Stimulated activated CD4-positive, alpha-beta T cell treated with anti-CD3 and anti-CD28 coated beads, Interleukin-4, amount 100 ng/mL, for 48 hours (primary cell): ENCODE measurements at places on chromosomes 12 and 14.

DNA sequence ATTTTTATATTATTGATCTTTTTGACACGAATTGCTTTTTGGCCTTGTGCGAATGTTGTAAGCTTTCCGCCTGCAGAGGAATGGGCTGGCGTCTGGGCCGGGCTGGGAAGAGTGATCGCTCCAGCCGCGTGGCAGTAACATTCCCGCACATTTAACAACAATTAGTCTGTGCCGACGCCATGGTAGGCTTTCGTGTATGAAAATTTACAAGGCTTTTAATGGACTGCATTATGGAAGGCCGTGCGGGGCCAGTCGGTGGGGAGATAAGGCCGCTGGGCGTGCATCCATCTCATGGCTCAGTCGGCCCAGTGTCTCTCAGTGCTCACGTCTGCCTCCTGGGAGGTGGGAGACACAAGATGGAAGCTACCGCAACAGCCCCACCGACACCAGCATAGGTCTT is 142.2 kb downstream of the PHETA1 start:
- no peak for DNase-seq

DNA sequence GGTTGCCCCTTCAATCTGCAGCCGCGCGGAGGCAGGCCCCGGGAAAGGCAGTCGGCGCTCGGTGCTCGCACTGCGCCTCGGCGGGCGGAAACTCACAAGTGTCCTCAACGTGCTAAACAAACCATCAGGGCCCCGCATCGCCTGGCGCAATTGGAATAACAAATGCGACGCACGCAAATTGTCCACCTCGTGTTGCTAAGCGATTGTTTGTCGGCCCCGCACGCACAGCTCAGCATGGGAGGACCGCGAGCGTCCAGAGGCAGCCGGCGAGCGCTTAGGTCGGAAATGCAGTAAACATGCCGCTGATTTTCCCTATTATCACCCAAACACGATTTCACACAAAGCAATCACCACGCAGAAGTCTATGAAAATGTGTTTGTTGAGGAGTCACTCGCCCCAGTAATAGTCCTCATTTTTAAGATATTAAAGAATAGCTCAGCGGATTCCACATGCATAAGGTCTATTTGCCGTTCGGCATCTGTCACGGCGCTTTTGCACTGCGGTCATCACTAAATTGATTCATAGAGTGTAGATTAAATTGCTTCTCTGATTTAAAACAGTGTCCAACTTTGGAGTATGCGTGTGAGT is 3.2 kb upstream of the GSC start:
- DNase-seq, result no peak

DNA sequence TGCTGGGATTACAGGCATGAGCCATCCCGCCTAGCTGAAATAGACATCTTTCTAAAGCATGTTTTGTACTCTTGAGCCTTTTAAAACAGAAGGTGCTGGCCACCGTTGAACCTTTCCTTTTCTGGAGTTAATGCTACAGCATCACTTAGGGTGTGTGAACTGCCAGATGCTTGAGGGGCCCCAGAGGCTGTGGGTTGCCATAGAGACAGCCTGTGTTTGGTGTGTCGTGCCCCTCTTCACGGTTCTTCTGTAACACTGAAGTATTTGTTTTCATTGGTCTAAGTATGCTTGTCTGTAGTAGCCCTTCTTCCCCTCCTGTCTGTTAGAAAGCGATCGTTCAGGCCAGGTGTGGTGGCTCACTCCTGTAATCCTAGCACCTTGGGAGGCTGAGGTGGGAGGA is 30.8 kb downstream of the PLEKHG3 start:
- no peak for DNase-seq

- no peak for DNase-seq
Observed at GRCh38 chr12:33628087-33628486, 188.5 kb upstream of the SYT10 start.

DNA sequence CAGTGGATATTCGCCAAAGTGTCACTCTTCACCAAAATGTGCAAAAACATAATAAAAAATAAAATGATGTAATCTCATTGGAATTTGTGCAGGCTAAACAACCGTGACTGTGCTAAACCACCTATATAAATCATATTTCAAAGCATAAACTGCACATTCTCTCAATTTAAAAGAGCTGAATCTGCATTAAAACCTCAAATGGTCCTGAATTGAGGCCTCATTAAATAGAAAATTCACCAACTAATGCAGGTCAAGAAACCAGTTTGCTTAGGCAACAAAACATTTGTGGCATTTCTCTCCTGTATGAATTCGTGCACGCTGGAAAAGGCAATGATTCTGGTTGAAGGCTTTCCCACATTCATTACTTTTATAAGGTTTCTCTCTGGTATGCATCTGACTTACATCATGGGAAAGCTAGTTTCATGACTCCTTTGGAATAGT is 80.1 kb upstream of the IFNG-AS1 start:
- DNase-seq, result no peak

- DNase-seq, result peak; percentile 94
Observed at GRCh38 chr12:47812797-47813510, 6.7 kb downstream of the HDAC7 start.

DNA sequence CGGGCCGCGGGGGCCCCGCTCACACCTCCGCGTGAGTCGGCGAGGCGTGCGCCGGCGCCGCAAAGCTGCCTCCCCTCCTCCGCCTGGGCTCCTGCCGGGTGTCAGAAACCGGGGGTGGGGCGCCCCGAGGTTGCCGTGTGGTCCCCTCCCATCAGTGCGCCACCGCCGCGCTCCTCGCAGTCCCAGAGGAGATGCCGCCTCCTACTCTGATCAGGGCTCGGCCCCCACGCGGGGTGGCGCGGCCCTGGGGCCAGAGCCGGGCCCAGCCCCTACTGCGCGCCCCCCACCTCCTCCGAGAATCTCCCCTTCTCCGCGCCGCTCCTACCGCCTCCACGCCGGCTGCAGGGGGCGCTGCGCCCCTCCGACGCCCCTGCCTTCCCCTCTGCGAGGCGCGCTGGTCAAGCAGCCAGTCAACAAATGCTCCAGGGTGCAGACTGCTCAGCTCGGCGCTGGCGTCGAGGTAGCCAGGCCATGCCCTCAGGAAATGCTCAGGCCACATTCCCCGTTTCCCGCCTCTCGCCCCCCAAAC is 467 bp upstream of the JAG2 start:
- DNase-seq, result no peak

- no peak for DNase-seq
Observed at GRCh38 chr12:56134897-56135296, 6.8 kb downstream of the ESYT1 start.

- DNase-seq, result no peak
Observed at GRCh38 chr14:87088588-87088987, 904.4 kb downstream of the GALC start.

- DNase-seq, result peak; percentile 12
Observed at GRCh38 chr12:128823216-128823915, 392 bp downstream of the SLC15A4 start.

- no peak for DNase-seq
Observed at GRCh38 chr12:17511369-17511768, 578.6 kb downstream of the RERGL start.
